ENCODE measurements at places on chromosomes 16 and 17. TPM values are rescaled to one million over a fixed set of nuclear protein-coding genes. Genes with fewer than 3 reads are reported as not detected.

Gene JPH3
- 0.07 TPM for total RNA-seq

DNA sequence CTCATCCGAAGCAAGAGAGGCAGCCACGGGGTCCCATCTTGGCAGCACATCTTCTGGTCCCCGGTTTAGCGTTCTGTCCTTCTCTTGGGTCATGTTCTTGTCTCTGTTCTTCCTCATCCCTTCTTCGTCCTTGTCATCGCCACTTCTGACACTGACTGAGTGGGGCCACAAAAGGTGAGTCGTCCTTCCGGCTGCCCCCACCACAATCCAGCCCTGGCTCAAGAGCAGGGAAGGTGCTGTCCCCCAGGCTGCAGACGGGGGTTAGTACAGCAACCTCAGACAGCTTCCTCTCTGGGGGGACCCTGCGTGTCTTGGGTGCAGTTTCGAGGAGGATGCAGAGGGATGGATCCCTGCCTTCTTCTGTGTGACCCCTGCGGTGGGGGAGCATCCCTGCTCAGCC is 21.8 kb downstream of the NAA60 start:
- DNase-seq: no peak

GRCh38 chr17:71052971-71053370 is 883.6 kb downstream of the KCNJ2 start:
- DNase-seq: no peak

- no peak for DNase-seq
Measured at GRCh38 chr17:73187203-73187769, 5.6 kb upstream of the COG1 start.

DNA sequence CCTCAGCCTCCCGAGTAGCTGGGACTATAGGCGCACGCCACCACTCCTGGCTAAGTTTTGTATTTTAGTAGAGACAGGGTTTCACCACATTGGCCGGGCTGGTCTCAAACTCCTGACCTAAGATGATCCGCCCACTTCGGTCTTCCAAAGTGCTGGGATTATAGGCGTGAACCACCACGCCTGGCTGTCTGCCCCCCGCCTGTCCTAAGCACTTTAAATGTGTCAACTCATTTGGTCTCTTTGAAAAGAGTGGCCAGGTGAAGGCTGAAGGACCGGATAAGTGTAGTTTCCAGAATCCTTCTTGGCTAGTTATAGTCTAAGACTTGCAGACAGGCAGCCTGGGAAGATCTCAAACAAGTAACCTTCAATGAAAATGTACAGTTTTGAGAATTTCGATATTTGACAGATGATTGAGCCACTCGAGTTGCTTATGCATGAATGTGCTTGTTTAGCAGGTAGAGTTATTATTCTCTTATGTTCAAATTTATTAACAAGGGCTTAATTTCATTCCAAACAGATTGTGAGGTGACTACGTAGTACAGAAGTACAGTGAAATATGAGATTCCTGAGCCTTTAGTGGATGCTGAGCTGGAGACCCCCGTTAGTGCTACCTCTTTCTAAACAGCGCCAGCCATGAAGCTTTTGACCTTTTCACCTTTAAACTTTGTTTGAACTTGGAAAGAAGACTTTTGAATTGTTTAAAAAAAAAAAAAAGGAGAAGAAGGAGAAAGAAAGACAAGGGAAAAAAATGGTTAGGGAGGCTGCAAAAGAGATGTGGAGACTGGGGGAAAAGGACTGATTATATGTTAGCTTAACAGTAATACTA is 164.4 kb upstream of the TBX2 start:
- DNase-seq: no peak

GRCh38 chr16:58656899-58657298 is 27.3 kb upstream of the CNOT1 start:
- no peak for DNase-seq

- DNase-seq: no peak
Measured at GRCh38 chr17:53270936-53271335, 551.8 kb upstream of the KIF2B start.

DNA sequence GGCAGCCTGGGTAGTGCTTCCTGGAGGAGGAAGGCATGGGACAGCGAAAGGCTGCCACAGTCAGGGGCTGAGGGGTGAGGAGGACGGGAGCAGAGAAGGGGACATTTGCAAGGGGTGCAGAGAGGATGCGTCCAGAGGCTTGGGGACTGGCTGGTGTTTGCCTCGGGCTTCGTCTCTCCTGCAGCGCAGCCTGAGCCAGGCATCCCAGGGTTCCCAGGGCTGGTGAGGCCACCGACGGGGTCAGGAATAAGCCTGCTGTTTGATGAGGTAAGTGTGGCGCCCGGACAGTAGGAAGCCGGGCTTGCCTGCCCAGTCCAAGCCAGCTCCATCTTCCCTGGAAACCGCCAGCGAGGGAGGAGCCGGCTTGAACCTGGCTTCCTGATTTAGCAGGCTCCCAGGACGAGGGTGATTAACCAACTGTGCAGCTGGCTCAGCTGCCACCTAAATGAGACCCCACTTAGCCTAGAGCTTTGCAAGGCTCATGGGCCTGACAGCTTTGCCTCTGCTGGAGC is 47.8 kb downstream of the PITPNM3 start:
- DNase-seq: no peak

Gene KRT31
- not detected for total RNA-seq

DNA sequence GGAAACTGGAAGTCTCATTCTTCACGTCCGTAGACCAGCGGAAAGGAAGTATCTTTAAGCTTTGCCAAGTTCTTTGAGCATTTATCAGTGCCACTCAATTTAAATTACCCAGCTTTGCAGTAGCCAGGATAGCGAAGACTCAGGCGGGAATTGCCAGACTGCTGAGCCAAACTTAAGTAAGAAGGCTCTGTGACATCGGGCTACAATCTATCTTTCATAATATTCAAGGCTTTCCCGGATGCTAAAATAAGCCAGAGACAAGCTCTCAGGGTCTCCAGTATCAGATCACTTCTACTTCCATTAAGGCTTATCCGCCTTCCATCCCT is 436 bp upstream of the BRIP1 start:
- DNase-seq: no peak

- DNase-seq: no peak
Measured at GRCh38 chr17:77770331-77771105, 188.0 kb upstream of the TNRC6C start.

DNA sequence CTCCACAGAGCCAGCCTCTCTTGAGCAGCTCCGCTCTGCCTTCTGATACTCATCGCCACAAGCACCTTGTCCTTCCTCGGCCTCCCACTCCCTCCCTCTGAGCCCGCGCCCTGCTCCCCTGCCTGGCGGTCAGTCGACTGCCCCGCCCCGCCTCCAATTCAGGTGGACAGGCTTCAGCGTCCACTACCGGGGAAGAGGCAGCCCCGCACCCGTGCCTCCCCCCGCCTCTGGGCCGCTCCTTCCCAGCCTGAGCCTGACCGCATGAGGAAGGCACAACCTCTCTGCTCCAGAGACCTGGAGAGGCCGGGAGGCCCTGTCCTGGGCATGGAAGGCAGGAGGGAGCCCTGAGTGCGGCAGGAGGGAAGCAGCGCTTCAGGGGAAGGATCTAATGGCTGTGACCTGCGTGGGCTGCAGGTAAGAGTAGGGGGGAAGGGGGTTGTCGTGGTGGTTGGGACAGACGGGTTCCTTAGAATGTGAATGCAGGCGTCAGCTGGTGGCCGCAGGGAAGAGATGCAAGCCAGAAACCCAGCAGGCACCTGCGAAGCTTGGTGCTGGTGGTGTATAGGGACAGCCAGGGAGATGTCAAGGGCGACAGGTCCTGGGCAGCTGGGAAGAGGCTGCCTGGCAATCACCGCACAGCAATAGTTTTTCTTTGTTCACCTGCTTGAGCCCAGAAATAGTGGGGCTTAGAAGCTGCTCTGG is 3.0 kb upstream of the SLC6A4 start:
- DNase-seq: no peak

DNA sequence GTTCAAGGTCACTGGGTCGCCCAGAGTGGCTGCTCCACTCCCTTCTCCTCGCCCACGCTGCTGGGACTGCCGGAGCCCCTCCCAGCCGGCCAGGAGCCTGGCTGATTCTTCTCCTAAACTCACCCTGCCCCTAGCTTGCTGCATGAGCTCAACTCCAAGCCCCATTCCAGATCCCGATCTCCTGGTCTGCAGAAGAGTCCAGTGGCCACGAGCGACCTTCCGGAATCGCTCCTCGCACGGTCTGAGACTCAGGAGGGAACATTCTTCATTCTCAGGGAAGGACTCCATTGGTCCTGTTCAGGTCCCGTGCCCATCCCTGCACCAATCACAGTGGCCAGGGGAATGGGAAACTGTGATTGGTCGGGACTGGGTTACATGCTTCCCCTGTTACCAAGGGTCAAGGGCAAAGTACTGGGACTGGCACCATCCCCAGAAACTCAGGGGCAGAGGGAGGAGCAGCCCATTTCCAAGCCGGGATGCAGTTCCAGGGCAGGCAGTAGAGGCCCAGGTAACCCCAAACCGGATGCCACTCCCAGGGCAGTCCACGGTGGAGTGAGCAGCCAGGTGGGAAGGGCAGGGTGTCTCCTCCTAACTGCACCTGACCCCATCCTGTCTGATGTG is 24.5 kb upstream of the CIBAR2 start:
- DNase-seq: peak; percentile 82

GRCh38 chr17:31015639-31016038 is 44.8 kb downstream of the RNF135 start:
- no peak for DNase-seq

DNA sequence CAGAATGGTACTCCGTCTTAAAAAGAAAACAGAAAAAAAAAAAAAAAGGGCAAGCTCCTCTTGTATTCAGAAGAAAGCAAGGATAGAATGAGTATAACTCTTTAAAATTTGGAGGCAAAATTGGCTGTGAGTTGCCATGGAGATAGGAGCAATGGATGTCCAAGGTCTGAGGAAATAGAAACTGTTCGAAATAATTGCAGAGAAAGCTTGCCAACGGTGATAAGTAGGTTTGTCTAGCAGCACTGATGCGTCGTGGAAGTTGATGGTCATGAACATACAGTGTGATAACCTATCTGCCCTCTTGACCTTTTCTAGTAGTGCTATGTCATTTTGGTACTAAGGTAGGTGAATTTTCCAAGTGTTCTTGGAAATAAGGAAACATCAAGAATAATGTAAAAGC is 3.0 kb downstream of the MOSMO start:
- DNase-seq: no peak

DNA sequence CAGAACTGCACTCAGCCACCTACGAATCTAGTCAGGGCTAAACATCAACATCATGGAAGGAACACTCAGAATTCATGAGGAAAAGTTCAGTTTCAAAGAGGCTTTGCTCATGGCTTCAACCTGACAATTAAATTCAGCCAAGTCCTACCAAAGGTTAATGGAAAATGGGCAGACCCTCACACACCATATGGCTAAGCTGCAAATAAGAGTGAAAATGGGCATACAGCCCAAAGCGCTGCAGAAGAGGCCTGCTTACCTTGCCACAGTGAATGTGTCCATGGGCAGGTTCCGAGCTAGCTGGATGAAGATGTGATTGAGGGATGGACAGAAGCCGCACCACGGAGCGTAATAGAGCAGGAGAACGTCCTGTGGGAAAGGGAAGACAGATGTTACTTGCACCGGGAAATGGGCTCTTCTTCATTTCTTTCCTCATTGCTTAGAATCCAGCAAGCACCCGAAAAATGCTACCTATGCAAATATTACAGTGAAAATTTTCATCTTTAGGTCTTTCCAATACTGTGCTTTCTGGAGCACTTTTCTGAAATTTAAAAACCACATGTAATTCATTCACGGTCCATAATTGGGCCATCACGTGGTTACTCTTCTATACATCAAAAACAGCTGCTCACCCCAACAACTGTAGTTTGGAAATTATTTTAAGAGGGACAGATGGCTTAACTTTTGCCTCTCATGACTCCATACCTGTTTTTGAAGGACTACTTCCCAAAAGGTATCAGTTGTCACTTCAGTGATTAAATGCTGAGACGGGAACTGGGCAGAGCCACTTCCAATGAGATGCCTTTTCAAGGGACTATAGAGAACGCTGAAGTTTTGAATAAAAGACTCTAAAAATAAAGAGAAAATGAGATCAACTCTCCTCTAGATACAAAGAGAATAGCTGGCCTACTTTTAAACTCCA is 19.6 kb downstream of the SNN start:
- no peak for DNase-seq

Gene KRT9
- total RNA-seq: not detected

GRCh38 chr16:49650603-49651002 is 205.3 kb downstream of the ZNF423 start:
- DNase-seq: peak; percentile 71

- DNase-seq: no peak
Measured at GRCh38 chr16:87704754-87705353, 60.9 kb downstream of the KLHDC4 start.

Gene TSNAXIP1
- 0.86 TPM for total RNA-seq

DNA sequence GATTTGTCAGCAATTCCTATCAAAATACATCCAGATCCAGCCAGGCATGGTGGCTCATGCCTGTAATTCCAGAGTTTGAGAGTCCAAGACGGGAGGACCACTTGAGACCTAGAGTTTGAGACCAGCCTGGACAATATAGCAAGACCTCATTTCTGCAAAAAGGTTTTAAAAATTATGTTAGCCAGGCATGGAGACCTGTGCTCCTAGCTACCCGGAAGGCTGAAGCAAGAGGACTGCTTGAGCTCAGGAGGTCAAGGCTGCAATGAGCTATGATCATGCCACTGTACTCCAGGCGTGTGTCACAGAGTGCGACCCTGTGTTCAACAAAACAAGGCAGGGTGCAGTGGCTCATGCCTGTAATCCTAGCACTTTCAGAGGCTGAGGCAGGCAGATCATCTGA is 215.2 kb downstream of the CPPED1 start:
- no peak for DNase-seq

Gene ADAMTS18
- not detected for total RNA-seq

- DNase-seq: peak; percentile 90
Measured at GRCh38 chr17:67245073-67245693, at the start of gene HELZ. HELZ (minus strand) TSS chr17:67245196; CDS start chr17:67218804, 26,392 bp downstream.
